ENCODE measurements at places on chromosomes 5 and 9.

DNA sequence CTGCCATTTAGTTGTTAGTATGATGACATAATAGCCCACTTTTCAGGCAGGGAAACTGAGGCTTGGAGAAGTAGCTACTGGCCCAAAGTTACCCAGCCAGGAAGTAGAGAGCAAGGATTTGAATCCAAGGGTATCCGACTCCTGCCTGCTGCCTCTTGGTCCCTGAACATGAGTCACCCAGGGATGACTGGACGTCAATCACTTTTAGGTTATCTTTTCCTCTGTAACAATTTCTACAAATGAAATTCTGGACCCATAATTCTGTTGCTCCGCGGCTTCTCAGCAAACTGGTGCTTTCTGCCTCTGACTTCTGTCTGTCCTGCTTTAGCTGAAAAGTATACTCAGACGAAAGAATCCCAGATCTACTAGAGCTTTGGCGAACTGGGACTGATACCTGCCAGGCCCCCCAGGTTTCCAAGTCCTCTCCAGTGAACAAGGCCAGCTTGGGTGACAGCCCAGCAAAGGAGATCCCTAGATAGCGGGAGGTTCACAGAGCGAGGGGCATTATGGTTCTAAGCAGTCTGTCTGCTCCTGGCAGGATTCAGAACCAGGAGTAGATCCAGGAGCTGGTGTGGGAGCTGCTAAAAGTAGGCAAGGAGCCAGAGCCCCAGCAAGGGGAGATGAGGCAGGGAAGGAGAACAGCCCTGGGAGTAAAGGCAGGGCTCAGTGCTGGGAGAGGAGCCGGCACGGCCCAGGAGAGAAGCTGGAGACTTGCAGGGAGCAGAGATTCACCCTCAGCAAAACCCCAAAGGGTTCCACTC is 20.6 kb downstream of the OLFML2A start:
- no peak for DNase-seq

DNA sequence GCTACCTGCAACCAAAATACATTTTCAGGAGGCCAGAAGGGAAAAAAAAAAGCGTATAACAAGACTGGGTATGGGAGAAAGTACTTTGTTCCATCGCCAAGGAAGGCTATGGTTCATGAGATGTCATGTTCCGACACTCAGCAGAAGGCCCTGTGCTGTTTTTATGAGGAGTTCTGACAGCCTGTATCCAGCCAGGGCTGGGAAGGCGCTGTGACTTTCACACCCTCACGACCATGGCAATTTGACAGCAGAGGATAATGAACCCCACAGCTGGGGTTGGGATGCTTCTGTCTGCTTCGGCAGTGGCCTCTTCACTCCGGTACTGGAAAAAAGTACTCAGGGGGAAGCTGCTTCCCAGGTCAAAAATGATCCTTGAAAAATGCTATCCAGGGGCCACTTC is 154.4 kb downstream of the PRELID2 start:
- no peak for DNase-seq

- DNase-seq: no peak
These were observed 73.9 kb downstream of the KLF9 start for GRCh38 chr9:70340572-70340971.

DNA sequence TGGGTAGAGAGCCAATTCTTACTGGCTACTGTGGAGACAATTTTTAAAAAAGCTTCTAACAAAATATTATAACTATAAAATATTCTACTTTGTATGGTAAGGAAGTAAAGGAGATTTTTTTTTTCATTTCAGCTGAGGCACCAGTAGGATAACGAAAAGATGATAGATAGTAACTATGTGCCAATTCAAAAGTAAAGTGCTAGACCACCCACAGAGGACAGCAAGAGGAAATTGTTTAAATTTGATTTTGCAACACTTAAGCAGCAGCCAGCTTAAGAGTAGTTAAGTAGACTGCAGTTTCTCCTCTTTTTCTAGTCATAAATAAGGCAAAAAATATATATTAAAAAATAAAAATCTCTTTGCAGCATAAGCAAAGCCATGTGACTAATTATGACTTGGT is 1539.3 kb upstream of the ACO1 start:
- no peak for DNase-seq

- DNase-seq: no peak
These were observed 3.9 kb downstream of the GCNT4 start for GRCh38 chr5:75048457-75048953.
